ENCODE measurements at places on chromosomes 3 and 15. TPM values are rescaled to one million over a fixed set of nuclear protein-coding genes. Genes with fewer than 3 reads are reported as not detected.

The BNC1 gene
- total RNA-seq, result 0.83 TPM

The SCG5 gene
- 0.39 TPM for total RNA-seq

The SNAPC5 gene
- total RNA-seq, result 17.9 TPM

The DCBLD2 gene
- 83.1 TPM for total RNA-seq

The CMTM7 gene
- 37.1 TPM for total RNA-seq

The SH3GL3 gene
- 0.22 TPM for total RNA-seq

The CCK gene
- 2.7 TPM for total RNA-seq

The TMEM207 gene
- total RNA-seq, result not detected

DNA sequence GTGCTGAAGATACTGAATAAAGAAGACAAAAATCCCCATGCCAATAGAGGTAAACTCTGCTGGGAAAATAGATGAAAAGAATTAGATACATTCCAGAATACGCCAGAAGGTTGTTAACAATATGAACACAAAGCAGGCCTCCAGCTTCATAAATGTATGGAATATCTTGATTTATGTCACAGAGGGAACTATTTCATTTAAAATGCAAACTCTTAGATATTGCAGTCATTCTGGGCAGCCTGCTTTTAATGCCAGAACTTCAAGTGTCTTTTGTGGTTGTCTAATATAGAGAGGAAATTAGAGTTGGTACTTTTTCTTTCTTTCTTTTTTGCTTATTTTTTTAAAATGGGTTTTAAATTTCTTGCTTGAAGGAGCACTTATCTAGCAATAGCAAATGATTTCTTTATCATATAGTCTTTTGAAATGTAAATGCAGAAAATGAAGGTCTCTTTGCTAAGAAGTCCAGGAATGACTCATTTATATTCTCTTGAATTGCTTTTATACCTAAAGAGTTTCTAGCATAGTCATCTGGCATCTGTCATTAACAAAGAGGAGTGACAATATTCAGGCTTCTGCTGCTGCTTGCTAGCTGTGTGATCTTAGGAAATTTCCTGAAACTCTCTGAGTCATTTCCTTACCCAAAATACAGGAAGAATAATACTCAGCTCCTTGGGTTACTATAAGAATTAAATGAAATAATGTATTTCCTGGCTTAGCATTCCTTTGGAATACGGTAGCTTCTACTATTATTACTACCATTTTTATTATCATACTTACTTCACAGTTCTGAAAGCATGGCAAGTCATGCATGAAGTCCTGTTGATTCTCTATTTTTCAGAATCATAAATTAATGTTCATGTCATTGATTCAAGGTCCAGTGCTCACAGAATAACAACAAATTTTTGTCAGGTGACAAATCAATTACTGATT lies 527.6 kb downstream of the DIPK2A start:
- no peak for DNase-seq

DNA sequence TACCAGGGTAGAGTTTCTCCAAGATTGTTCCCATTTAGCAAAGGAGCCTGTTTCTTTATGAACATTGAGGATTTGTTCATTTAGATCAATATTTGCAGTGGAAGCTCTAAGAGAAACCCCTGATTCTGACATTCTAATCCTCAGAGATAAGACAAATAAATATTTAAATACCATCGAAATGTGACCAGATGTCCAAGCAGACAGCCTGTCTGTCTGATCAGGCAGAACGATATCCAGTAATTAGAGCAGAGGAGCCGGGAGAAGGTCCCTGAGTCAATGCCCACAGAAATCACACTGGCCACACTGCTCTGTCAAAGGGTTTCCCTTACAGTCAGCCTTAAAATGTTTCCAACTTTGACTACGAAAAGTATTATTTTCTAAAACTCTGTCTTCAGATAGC lies 15.7 kb upstream of the ARPIN start:
- DNase-seq, result no peak

GRCh38 chr15:71679793-71680353 lies 130.5 kb upstream of the NR2E3 start:
- DNase-seq, result peak; percentile 39

- no peak for DNase-seq
Measured at GRCh38 chr3:183131186-183131725, 31.3 kb downstream of the LAMP3 start.

- no peak for DNase-seq
Measured at GRCh38 chr3:53153980-53154379, 7.0 kb upstream of the PRKCD start.

GRCh38 chr3:19248767-19249166 lies 100.5 kb downstream of the KCNH8 start:
- DNase-seq, result no peak

DNA sequence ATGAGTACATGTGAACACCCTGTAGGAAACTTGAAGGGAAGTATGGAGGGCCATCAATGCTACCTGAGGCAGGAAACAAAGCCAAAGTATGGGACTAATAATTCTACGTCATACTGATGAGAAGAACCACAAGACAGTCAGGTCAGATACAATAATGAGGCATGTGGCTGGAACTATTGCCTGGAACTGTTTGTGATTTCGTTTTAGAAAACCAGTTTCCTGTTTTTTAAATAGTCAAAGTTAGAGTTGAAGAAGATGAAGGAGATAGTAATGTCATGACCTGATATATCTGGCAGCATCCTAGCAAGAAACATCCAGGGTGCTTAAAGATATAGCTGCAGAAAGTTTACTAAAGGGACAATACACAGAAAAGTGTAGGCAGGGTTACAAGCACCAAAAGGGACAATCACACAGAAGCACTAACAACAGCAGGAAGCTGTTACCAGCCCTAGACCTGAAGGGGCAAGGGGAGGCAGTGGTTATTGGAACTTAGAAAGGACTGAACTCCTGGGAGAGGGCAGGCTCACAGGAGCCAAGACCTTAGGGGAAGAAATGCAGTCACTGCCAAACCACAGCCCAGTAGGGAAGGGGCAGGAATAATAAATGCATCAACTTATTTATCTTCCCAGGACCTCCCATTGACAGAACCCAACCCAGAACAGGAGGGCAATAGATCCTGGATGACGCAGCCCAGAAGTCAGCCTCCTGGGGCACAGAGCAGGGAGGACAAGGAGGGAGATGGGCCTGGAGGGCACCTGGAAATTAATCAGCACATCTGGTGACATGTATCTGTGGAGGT lies 302.1 kb upstream of the STT3B start:
- no peak for DNase-seq

GRCh38 chr15:64333986-64334929 lies 21.7 kb downstream of the CSNK1G1 start:
- DNase-seq, result no peak

- no peak for DNase-seq
Measured at GRCh38 chr3:153957421-153957820, 163.8 kb upstream of the ARHGEF26 start.

DNA sequence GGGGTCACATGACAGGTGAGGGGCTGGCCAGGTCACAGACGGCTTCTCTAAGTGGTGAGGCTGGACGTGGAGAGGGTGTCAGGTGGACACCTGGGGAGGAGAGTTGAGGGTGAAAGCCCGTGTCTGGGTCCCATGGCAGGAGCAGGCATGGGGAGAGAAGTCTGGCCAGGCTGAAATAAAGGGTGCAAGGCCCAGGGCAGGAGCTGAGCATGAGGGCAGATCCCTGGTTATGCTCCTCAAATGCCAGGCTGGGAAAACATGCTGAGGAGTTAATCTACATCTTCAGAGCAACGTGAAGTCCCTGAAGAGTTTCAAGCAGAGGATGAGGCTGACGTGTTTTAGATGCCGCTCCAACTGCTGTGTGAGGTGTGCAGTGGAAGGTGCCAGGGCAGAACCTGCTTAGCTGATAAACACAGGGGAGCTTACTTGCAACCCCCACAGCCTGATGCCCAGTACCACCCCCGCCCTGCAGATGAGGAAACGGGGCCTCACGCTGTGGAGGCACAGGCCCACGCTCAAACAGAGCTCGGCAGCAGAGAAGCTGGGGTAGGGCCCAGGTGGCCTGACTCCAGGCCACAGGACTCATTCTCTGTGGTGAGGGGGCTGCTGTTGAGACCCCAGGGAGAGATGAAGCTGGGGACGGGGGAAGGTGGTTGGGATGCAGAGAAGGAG lies 40.5 kb downstream of the HCN4 start:
- DNase-seq, result no peak

DNA sequence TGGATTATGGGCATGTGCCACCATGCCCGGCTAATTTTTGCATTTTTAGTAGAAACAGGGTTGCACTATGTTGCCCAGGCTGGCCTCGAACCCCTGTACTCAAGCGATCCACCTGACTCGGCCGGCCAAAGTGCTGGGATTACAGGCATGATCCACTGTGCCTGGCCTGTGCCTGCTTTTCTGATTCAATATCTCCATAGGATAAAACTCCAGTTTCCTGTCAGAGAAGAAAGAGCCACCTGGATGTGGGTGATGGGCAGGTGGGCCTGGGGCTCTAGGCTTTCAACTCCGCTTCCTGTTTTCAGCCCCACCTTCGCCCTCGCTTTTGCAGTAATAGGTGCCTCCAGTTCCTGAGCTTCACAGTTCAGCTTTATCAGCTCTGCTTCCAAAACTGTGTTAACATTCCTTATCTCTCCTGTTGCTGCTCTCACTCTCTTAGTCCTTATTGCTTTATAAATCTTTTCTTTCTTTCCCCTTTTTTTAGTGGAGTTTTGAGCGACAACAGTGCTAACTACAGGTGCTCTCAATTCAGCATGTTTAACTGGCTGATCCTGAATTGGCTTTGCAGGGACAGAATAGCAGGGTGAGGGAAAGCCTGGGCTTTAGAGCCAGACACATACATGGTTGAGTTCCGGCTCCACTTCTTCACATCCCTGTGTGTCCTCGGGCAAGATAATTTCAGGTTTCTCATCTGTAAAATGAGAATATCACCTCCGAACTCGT lies 21.1 kb upstream of the PDE8A start:
- DNase-seq, result no peak

DNA sequence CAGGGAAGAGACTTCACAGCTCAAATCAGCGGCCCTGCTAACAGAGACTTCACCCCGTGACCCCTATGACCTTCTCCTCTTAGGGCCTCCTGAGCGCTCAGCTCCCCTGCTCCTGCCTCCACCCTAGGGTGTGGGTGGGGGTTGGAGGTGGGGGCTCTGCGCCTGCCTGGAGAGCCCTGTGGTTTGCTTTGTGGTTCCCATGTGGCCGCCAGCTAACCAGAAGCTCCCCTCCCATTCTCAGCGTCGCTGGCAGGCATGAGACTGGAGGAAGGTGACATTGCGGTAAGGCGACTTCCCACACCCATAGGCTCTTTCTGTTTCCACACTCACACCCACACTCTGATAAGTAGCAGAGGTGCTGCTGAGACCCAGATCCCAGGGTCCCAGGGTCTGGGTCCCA lies 27.6 kb downstream of the XYLB start:
- no peak for DNase-seq

- no peak for DNase-seq
Measured at GRCh38 chr3:178561239-178561638, 25.0 kb downstream of the KCNMB2 start.

DNA sequence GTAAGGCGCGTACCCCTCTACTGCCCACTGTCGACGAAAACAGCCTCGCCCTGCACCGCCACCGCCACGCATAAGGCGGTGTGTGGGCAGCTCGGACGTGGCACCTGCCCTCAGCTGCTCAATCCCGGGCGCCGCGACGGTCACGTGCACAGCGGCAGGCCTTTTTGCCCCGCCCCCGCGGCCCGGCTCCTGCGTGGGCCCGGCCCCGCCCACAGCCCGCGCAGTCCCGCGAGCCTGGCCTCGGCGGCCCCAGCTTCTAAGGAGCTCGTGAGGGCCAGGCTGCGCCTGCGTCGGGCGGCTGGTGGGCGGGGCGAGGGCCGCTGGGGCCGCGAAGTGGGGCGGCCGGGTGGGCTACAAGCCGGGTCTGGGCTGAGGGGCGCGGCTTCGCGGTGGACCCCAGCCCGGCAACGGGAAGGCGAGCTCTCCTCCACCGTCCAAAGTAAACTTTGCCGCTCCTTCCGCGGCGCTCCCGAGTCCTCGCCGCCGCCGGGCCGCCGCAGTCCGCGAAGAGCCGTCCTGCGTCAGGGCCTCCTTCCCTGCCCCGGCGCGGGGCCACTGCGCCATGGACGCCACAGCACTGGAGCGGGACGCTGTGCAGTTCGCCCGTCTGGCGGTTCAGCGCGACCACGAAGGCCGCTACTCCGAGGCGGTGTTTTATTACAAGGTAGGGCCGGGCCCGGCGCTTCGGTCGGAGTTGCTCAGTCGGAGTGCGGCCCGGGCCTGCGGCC lies at the start of gene CAPN7:
Gene CAPN7, plus strand, starts transcription at position 313 of the 728 bp plus-strand sequence. Its CDS starts 250 bp downstream, at position 563.
- peak; percentile 95 for DNase-seq
